Activated CD4-positive, alpha-beta memory T cell treated with anti-CD3 and anti-CD28 coated beads for 36 hours (primary cell): ENCODE measurements at places on chromosomes 13 and 19. TPM values are rescaled to one million over a fixed set of nuclear protein-coding genes. Genes with fewer than 3 reads are reported as not detected.

DNA sequence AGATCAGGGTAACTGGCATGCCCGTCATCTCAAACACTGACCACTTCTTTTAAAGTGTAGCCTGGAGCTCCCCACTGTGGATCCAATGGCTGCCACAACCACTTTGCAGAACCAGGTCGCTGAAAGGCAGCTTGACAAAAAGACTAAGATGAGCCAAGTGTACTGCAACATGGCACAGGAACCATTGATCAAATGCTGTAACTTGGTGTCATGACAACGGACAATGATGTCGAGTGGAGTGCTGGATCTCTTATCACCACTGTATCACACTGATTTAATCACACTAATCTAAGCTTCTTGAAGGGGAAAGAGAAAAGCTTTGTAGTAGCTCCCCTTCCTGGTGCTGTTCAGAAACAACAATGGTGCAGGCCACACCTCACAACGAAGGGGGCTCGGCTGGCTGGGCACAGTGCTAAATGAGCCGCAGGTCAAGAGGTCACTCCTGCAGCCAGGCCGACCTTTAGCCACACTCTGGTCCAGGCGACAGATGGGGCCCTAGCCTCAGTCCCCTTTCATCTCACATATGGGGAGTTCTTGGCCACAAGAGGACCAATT, 2.2 kb upstream of the TNFRSF19 start:
- DNase-seq: no peak
- H3K4me1 ChIP-seq: peaks cover 3% of the 10 kb centered on the region
- peaks cover 29% of the 10 kb centered on the region for H3K27me3 ChIP-seq

DNA sequence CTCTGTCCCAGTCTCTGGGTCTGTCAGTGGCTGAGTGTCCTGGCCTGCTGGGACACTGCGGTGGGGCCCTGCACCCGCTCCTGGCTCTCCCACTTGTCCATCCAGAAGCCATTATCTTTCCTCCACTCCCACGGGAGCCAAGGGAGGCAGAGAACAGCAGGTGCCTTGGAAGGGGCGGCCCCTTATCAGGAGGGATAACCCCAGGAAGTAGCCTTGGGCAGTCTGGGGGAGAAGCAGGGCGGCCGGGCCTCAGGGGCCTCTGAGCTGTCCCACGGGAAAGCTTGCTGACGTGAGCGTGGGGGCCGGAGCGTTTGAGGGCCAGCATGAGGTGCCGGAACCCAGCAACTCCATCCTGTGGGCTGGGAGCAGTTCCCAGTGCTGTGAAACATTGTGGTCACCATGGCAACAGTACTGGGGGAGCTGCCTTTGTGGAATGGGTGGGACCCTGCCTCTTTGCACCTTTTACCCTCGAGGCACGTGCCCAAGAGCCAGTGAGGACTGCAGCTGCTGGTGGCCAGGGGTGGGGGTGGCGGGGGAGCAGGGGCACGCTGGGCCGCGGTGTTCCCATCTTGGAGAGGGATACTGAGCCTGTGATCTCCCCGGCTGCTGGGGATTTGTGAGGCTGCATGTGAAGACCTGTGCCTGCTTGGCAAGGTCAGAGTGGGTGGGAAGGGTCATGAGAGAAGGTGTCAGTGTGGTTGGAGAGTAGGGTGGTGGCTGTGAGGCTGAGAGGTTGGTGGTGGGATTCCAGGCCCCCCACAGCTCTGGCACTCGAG, 20.9 kb downstream of the KLHL26 start:
- DNase-seq: no peak
- no peaks in the 10 kb centered on the region for H3K36me3 ChIP-seq
- H3K4me1 ChIP-seq: peaks cover 5% of the 10 kb centered on the region
- no peaks in the 10 kb centered on the region for H3K27me3 ChIP-seq
- no peak overlapping the region for H3K4me3 ChIP-seq

GRCh38 chr13:72545030-72545719, 182.3 kb downstream of the MZT1 start:
- no peak overlapping the region for H3K4me3 ChIP-seq
- no peaks in the 10 kb centered on the region for H3K4me1 ChIP-seq
- H3K36me3 ChIP-seq: no peaks in the 10 kb centered on the region
- DNase-seq: no peak

The KIR2DL1 gene
- total RNA-seq: not detected

The SPRED3 gene
- total RNA-seq: 5.5 TPM

The IGFLR1 gene
- 90.1 TPM for total RNA-seq
